ENCODE measurements at places on chromosomes 5 and 9.

GRCh38 chr5:167653645-167654106 lies 637.8 kb upstream of the WWC1 start:
- DNase-seq = peak; percentile 56

DNA sequence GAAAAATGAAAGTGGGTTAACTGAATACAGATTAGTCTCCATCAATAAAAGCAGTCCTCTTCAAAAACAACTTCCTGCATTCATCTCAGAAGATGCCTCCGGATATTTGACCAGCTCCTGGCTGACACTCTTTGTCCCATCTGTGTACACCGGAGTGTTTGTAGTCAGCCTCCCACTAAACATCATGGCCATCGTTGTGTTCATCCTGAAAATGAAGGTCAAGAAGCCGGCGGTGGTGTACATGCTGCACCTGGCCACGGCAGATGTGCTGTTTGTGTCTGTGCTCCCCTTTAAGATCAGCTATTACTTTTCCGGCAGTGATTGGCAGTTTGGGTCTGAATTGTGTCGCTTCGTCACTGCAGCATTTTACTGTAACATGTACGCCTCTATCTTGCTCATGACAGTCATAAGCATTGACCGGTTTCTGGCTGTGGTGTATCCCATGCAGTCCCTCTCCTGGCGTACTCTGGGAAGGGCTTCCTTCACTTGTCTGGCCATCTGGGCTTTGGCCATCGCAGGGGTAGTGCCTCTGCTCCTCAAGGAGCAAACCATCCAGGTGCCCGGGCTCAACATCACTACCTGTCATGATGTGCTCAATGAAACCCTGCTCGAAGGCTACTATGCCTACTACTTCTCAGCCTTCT lies 16.6 kb downstream of the F2R start:
- DNase-seq = no peak

DNA sequence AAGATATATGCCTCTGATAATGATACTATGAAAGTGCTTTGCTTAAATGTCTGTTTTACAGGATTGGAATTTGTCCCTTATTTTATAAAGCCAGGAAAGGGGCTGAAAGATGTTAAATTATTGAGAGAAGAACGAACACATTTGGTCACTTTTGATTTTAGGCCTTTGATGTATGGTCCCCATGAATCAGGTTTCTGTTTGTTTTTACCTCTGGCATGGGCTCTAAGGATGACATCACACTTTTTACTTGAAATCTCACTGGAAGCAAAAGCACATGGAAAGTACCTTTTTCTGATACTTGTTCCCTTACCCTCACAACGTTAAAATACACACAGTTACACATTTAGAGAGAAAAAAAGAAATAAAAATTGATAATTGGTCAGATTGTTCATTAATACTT lies 6.9 kb downstream of the OTULIN start:
- peak; percentile 65 for DNase-seq

DNA sequence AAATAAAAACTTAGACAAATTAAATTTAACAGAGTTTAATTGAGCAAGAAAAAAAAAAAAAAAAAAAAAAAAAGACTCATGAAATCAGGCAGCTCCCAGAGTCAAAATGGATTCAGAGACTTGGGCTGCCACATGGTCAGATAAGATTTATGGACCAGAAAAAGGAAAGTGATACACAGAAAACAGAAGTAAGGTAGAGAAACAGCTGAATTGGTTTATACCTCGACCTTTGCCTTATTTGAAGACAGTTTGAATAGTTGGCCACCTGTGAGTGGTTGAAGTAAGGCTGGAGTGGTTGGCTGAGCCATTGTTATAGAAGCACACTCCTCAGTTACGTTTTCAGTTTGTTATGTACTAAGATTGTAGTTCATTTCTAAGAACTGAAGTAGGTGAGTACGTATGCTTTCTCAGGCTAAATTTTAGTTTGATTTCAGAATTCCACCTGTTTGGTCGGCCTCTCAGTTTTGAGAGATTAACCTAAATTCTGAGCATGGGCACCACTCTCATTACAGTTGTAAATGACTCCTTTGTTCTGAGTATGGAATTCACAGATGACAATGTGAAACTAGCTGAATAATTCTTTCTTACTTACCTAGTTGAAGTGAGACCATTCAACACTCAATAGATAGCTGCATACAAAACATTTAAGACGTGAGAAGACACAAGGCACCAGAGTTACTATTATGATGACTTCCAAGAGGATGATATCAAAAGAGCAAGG lies 149.0 kb downstream of the AOPEP start:
- DNase-seq = no peak

GRCh38 chr5:77423022-77423750 lies 68.9 kb downstream of the WDR41 start:
- DNase-seq = no peak

GRCh38 chr5:141841378-141842180 lies 36.6 kb downstream of the PCDH1 start:
- no peak for DNase-seq

DNA sequence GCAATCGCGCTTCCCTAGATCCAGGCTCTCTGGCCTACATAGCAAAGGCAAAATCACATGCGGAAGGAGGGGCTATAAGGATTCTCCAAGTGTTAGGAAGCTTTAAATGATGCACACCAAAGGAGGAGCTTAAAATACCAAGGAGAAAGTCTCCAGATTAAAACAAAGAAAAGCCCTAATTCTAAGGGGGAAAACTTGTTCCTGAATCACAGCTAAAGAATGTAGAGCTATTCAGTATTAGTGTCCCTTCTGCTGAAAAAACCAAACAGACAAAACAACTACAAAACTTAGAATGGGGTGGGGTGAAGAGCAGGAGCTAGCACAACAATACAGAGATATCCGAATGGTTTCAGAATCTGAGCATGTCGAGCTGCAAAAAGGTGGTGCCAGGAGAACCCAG lies 213.7 kb downstream of the DCP2 start:
- no peak for DNase-seq

GRCh38 chr9:109171926-109172325 lies 4.9 kb upstream of the FRRS1L start:
- peak; percentile 22 for DNase-seq

DNA sequence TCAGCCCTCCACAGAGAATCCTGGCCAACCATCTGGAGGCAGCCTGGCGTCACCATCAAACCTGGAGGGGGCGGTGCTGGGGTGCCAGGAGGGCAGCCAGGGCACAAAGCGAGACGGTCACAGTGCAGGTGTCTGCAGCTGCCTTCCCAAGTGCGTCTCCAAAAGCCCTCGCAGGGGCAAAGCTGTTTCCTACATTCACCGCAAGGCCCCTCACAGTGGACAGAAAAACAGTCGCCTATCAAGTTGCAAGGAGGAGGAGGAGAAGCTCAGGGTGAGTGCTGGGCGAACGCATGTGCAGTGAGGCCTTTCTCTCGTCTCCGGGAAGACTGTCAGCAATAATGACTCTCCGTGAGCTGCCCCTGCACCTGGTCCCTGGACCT lies 18.0 kb upstream of the LHX3 start:
- no peak for DNase-seq

Measured in iris pigment epithelial cell (primary cell).